ENCODE measurements at places on chromosomes 11 and 22.
A peak's percentile ranks its signal among the peaks of the same experiment; 100 is the strongest.

DNA sequence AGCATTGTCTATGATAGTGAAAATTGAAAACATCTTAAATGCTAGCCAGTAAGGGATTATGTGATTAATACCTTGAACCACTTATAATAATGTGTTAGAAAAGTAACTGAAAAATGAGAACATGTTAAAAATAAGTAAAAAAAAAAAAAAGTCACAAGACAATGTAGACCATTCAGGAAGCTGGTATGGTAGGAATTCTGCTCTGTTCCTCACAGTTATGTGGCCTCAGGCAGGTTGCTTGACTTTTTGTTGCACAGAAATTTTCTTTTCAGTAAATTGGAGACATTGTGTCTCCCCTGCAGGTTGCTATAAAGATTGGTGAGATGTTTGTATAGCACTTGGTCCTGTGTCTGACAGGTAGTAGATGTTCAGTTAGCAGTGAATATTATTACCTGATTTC lies 17.3 kb upstream of the PLET1 start:
- no peaks in the 10 kb centered on the region for H3K27me3 ChIP-seq
- no peaks in the 10 kb centered on the region for H3K36me3 ChIP-seq
- no peak for DNase-seq
- peaks cover 16% of the 10 kb centered on the region for H3K4me1 ChIP-seq

GRCh38 chr11:44742508-44743246 lies 15.9 kb downstream of the TSPAN18 start:
- H3K4me3 ChIP-seq, result no peak overlapping the region
- no peak overlapping the region for H3K27ac ChIP-seq
- peaks cover 5% of the 10 kb centered on the region for H3K36me3 ChIP-seq
- no peak for DNase-seq
- H3K4me1 ChIP-seq, result no peaks in the 10 kb centered on the region

DNA sequence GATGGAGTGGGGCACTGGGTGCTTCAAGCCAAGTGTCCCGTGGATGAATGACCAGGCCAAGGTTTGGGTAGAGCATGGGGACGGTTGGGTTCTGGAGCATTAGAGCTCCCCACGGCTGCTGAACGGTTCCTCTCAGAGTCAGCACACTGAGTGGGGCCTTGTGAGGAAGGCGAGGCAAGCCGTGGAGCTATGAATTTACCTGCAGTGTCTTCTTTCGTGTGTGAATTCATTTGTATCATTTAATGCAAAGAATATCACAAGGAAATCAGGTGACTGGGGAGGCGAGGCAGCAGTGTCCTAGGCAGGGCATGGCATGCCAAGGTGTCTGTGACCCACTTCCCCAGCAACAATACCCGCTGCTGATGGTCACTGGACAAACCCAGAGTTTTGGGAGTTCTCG lies 343.5 kb upstream of the B3GAT1 start:
- H3K4me3 ChIP-seq, result no peak overlapping the region
- no peak for DNase-seq
- peaks cover 6% of the 10 kb centered on the region for H3K27me3 ChIP-seq
- H3K27ac ChIP-seq, result no peak overlapping the region

GRCh38 chr22:31075961-31076360 lies 5.2 kb upstream of the SMTN start:
- H3K27me3 ChIP-seq, result peaks cover 7% of the 10 kb centered on the region
- no peak for DNase-seq

DNA sequence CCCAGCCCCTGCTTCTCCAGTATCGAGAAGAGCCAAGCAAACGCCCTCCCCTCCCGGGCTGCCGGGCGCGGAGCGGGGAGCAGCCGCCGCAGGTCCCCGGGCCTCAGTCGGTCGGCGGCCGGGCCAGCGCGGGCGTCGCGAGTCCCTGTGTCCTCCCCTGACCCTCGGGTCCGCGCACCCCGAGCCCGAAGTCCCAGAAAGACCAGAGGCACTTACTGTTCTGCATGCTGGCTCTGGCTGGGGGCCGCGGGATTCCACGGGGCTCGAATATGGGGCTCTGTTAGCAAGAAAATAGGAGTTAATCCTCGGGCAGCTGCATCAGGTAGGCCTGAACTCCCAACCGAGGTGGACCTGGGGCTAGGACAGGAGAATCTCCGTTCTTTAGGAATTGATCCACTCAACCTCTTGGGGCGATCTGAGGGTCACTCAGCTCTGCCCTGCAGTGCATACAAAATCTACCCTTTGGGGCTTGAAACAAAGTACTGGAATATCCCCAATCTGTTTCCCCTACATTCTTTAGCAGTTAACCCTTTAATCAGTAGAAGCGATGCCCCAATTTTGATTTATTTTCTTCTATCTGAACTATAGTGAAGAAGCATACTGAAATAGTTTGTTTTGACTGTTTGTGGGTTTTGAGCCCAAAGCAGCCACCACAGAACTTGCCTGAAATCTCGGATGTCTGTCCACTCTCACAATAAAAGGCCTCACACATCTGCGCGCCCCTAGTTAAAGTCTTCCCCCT lies 4.8 kb downstream of the PAX6 start:
- H3K4me1 ChIP-seq, result peaks cover 41% of the 10 kb centered on the region
- peaks cover 84% of the 10 kb centered on the region for H3K27me3 ChIP-seq
- peaks cover 10% of the 10 kb centered on the region for H3K36me3 ChIP-seq
- peak overlapping the region; percentile 35 for H3K27ac ChIP-seq

GRCh38 chr11:65377036-65377435 lies 5.4 kb downstream of the SLC25A45 start:
- no peak overlapping the region for H3K27ac ChIP-seq
- peaks cover 34% of the 10 kb centered on the region for H3K4me1 ChIP-seq
- DNase-seq, result no peak

DNA sequence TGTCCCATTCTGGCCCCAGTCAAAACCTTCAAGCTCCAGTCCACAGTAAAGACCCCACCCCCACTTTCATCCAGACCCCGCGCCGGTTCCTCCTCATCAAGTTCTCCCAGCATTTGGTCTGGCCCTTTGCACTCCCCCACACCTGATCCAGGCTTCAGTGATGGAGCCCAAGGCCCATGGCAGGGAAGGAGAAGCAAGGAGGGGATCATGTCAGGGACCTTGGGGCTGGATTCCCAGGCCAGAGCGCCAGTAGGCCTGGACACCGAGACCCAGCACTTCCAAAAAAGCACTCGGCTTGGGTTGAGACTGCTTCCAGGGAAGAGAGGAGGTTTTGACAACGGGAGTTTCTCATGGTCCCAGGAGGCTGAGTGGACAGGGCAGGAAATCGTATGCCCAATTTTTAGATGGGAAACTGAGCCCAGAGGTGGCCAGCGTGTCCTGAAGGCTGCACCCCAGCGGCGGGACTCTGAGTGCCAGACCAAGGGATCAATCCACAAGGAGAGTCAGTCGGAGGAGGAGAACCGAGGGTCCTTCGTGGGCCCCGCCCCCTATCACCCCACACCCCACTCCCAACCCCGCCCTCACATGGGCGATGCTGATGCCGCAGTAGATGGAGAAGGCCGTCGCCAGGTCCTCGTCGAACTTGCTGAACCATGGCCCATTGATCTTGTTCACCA lies 90.5 kb downstream of the PDE2A start:
- peak overlapping the region; percentile 63 for H3K4me3 ChIP-seq
- H3K4me1 ChIP-seq, result peaks cover 37% of the 10 kb centered on the region
- peaks cover 38% of the 10 kb centered on the region for H3K27me3 ChIP-seq
- peak overlapping the region; percentile 78 for H3K27ac ChIP-seq
- no peaks in the 10 kb centered on the region for H3K36me3 ChIP-seq

GRCh38 chr11:112058103-112058502 lies 15.7 kb downstream of the PIH1D2 start:
- H3K4me3 ChIP-seq, result no peak overlapping the region
- no peaks in the 10 kb centered on the region for H3K4me1 ChIP-seq
- H3K27ac ChIP-seq, result no peak overlapping the region
- H3K27me3 ChIP-seq, result no peaks in the 10 kb centered on the region
- no peaks in the 10 kb centered on the region for H3K36me3 ChIP-seq

All from naive B cell (primary cell).